ENCODE measurements at places on chromosomes 1 and 21.

DNA sequence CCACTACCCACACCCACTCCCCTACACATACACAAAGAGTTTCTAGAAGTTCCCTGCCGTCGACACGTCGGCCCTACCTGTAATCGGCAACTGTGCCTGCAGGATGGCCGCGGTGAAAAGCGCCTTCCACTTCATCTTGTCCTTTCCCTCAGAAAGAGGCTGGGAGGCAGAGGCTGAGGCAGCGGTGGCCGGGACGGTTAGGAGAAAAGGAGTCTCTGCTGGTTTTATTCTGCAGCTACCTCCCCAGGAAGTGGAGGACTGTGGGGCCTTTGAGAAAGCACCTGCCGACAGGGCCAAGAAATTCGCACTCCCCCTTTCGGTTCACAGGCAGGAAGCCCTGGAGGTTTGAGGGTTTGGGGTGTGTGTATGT lies at the start of gene CD247:
TSS of gene CD247 (minus strand) at position 199 of the 370 bp plus-strand sequence. CDS start at position 135, 64 bp downstream.
- DNase-seq: peak; percentile 83

- no peak for DNase-seq
These were observed 12.6 kb upstream of the NTPCR start for GRCh38 chr1:232937741-232938375.

GRCh38 chr1:160657250-160657781 lies 10.5 kb upstream of the SLAMF1 start:
- DNase-seq: no peak

DNA sequence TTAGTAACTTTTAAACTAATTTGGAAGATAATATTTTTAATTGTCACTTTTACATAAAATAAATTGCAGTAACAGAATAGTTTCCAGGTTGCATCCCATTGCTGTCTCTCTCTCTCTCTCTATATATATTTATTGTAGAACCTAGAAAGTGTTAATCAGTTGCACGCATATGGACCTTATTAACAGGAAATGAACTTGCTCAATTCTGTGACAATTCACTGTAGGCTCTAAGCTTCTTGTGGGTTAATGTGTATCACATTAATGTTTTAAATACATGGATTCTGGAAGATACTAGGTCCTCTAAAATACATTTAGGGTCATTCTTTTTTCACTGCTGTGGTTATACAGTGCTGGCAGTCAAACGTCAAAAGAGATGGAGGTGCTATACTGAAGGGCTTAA lies 33.1 kb downstream of the LRRC71 start:
- DNase-seq: no peak

GRCh38 chr1:94037392-94038229 lies 83.3 kb downstream of the ABCA4 start:
- no peak for DNase-seq

DNA sequence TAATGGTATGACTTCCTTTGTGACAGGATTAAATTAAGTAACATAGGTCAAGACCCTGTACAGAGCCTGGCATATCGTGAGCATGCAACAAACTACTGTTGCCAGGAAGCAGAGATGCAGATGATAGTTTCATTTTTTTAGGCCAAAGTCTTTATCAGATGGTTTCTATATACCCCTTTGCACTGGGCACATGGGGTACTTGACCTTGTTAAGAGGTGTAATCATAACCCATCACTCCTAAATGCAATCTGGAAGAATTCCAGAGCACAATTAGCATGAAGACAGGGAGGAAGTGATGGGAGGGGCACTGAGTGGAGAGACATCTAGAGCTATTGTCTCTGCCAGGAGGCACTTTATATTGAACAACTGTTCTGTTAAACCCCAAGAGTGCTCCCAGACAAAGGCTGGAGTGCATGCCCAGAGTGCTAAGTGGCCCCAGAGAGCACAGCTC lies 22.1 kb downstream of the ZBTB17 start:
- no peak for DNase-seq

DNA sequence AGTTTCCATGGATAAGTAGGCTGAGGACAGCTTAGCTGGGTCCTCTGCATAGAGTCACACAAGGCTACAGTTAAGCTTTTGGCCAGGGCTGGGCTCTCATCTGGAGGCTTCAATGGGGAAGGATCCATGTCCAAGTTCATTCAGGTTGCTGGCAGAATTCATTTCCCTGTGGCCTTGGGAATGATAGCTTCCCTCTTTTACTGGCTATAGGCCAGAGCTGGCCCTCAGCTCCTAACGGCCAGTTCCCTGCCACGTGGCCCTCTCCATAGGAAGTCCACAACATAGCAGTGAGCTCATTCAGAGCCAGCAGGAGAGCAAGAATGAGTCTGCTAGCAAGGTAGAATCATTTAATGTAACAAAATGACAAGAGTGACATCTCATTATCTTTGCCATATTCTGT lies 15.1 kb upstream of the PODN start:
- no peak for DNase-seq

- no peak for DNase-seq
These were observed 6.2 kb upstream of the OXCT2 start for GRCh38 chr1:39777306-39777705.

GRCh38 chr21:45578176-45578801 lies 36.0 kb upstream of the SLC19A1 start:
- no peak for DNase-seq

DNA sequence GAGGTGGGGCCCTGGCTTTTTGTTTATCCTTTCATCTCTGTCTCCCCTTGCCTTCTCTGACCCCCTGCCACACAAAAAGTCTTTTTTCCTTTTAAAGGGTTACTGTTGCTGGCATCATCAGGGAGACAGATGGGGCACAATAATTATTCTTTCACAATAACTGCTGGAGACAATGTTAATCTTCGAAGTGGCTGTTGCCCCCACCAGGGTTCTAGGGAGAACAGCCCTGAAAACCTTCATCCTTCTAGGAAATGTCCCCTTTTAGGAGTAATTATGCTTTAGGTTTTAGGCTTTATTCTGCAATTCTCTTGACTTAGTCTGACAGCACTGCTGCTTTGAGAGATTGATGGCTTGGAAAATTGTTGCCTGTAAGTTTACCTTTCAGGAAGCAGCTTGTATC lies 150.0 kb downstream of the NOS1AP start:
- DNase-seq: no peak

- DNase-seq: no peak
These were observed 99.8 kb downstream of the SNX7 start for GRCh38 chr1:98761219-98761865.

DNA sequence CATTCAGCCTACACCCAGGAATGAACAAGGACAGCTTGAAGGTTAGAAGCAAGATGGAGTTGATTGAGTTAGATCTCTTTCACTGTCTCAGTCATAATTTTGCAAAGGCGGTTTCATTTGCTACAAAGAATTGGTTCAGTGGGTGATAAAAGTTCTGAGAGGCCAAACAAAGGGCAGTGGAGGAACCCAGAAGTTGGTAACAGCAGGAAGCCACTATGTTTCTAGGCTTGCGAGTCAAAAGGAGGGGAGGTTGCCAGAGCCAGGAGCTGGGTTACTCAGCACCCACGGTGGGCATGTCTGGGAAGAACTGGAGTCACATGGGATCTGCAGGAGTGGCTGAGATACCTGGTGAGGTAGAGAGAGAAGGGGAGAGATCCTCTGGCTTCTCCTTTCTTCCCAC lies 64.2 kb upstream of the MRPS6 start:
- DNase-seq: no peak

- no peak for DNase-seq
These were observed 57.0 kb upstream of the PRDM2 start for GRCh38 chr1:13643017-13643416.

DNA sequence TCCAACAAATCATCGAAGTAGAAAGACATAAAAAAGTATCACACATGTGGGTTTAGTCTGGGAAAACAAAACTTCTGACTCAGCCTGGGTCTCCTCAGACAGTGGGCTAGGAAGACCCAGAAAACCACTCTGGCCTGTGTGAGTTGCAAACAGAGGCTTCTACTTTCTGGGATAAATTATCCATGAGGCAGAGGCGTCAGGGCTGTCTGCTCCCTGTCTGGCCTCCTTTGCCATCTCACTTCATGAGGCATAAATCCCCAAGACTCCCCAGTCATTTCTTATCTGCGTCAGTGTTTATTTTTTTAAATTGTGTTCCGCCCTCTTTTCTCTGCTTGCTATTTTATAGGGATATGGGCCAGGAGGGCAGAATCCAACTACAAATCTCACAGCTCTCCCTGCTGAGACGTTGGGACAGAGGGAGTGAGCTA lies 80.6 kb upstream of the TRABD2B start:
- no peak for DNase-seq

DNA sequence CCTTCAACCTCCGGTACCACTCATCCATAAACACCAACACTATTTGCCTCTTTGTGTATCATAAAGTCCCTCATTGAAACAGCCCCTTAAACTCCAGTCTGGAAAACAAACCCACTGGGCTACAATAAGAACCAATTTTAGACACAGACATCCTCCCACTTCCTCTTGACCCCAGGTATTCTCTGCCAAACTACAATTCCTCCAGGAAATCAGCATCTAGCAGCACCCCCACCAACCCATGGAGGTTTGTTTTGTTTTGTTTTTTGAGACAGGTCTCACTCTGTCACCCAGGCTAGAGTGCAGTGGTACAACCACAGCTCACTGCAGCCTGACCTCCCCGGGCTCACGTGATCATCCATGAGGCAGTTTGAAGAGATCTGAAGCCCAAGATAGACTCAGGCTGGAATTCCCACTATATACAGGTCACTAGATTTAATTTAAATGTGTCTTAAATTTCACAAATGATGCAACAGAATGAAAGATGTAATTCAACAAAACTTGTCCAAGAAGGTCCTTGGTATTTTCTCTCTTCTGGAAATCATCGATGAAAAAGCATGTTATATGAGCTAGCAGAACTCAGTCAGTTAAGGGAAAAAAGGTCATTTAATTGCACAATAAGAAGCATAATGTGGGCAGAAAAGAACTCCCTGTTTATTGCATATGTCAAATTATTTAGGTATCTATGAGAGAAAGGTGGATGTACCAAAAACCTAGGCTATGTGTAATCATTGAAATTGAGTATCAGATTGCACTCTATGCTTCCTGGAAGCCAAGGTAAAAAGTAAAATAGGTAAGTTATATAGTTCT lies 30.3 kb downstream of the TCP10L start:
- DNase-seq: no peak

DNA sequence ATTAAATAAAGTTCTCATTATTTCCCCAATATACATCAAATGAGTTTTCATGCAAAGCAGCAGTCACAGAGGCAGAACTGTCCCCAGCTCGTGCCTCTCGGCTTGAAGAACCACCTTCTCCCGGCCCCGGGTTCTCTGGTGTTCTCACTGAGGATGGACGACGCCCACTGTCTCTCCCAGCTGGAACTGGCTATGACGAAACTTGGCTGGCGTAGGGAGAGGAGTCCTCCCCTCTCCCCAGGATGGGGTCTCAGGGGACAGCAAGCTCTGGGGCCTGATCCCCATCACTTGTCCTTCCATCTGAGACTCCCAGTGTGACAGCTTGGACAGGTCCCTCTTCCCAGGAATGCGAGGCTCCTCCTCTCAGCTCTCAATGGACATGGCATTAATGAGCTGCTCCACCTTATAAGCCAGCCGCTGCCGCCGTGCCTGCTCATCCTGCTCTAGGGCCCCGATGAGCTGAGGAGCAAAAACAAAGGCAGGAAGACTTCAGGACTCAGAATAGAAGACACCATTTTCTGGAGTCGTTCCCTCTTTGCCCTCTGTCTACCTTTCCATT lies 116.0 kb upstream of the CD34 start:
- DNase-seq: no peak

DNA sequence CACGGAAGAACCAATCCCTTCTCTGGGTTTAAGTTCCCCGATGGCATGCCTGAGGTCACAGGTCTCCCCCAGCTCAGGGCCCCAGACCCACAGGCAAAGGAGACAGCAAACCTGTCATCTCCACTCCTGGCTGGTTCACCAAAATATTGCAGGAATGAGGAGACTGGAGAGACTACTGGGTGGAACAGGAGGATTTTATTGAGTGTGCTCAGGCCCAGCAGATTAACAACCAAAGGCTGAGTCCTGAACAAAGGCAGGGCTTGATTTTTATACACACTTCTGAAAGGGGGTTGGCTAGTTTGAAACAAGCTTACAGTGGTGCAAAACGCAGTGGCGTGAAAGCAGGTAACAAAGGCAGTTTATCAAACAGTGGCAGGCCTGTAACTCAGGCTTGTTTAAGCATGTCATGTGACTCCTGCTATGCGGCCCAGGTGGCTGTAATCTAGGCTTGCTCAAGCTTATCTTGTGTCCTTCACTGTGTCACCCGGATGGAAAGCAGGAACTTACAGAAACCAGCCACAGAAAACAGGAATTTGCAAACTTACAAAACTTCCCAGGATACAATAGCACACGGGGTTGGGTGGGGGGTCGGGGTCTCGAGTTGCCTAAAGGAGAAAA lies 27.4 kb upstream of the KCNJ15 start:
- no peak for DNase-seq

DNA sequence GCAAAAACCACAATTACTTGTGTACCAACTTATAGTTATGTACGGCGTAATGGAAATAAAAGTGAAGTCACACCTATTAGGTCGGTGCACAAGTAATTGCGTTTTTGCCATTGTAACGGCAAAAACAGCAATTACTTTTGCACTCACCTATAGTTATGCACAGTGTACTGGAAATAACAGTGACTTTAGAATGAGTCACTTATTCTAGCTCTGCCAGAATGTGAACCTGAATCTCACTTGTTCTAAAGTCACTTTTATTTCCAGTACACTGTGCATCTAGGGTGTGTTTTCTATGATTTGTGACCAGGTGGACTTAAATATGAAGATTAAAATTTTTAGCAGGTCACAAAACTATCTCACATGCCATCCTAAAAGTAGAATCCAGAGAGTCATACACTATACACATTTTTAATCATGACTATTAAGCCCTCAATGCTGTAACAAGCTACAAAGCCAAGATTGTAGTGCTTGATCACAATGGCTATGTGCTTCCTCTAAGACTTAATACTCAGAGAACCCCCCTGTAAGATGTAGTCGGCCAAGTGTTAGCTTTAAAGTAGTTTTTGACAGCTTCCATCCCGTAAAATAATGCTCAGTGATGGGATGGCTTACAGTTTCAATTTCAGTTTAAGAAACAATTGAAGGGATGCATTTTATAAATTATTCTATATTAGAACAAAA lies 218.8 kb downstream of the NEGR1 start:
- no peak for DNase-seq

DNA sequence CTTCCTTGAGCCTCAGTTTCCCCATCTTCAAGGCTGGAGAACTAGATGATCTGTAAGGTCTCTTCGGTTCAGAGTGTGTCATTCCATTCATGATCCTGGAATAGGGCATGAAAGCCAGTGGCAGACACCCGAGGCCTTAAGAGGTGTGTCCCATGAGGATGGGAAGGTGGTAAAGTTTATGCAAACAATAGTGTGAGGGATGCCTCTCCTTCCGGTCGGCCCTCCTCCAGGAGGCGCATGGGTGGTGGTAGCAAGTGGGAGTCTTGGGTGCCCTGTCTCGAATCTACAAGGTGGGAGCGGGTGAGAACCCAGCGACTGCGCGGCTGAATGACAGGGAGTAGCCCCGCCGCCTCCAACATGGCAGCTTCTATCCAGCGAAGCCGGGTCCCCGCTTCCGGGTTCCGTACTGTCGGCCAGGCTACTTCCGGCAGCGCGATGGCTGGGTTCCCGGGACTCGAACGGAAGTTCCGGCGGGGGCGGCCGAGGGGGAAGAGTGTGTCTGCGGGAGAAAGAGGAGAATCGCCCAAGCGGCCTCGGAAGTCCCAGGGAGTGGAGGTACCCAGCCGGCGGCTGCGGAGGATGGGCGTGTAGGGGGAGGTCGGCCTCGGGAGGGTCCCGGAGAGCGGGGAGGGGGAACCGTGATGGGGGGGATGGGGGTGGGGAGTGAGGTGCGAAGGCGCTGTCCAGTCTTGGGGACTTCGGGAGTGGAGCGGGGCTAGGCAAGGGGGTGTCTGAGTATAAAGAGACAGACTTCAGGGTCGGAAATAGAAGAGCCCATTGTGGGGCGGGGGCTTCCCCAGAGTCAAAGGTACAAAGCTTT lies at the start of gene LYPLA2:
TSS of gene LYPLA2 (plus strand) at position 450 of the 820 bp plus-strand sequence. CDS start 1,538 bp downstream, outside the sequence.
- DNase-seq: peak; percentile 81

- DNase-seq: no peak
These were observed 14.6 kb downstream of the TENT5C start for GRCh38 chr1:117620440-117620839.

Measured in central memory CD4-positive, alpha-beta T cell (primary cell).